ENCODE measurements at places on chromosomes 5 and 9.
A peak's percentile ranks its signal among the peaks of the same experiment; 100 is the strongest.

GRCh38 chr9:127589955-127590370, 22.1 kb upstream of the STXBP1 start:
- H3K4me3 ChIP-seq, result no peak overlapping the region
- no peaks in the 10 kb centered on the region for H3K4me1 ChIP-seq
- DNase-seq, result peak; percentile 86
- no peaks in the 10 kb centered on the region for H3K36me3 ChIP-seq
- no peaks in the 10 kb centered on the region for H3K27me3 ChIP-seq
- no peak overlapping the region for H3K27ac ChIP-seq

DNA sequence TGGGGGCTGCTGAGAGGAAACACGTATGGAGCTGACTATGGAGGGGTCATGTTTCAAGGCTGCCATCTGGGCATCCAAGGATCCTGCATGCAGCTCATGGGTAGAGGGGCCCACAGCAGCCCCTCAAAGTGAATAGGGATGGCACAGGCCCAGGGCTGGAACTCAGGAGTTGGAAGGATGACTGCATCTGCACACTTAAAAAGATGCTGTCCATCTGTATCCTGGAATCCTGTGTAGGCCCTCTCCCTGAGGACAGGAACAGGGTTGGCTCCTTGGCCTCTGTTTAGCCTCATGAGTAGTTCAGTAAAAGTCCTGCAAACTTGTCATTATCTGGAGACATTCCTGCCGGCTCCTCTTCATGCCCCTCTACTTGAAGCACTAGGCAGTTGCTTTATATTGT, 4.0 kb downstream of the BNIP1 start:
- no peaks in the 10 kb centered on the region for H3K27me3 ChIP-seq
- no peak overlapping the region for H3K4me3 ChIP-seq
- DNase-seq, result no peak
- H3K36me3 ChIP-seq, result no peaks in the 10 kb centered on the region

GRCh38 chr5:14818931-14819790, 52.4 kb downstream of the ANKH start:
- H3K36me3 ChIP-seq, result no peaks in the 10 kb centered on the region
- H3K4me1 ChIP-seq, result no peaks in the 10 kb centered on the region
- no peak overlapping the region for H3K27ac ChIP-seq
- no peak overlapping the region for H3K4me3 ChIP-seq

DNA sequence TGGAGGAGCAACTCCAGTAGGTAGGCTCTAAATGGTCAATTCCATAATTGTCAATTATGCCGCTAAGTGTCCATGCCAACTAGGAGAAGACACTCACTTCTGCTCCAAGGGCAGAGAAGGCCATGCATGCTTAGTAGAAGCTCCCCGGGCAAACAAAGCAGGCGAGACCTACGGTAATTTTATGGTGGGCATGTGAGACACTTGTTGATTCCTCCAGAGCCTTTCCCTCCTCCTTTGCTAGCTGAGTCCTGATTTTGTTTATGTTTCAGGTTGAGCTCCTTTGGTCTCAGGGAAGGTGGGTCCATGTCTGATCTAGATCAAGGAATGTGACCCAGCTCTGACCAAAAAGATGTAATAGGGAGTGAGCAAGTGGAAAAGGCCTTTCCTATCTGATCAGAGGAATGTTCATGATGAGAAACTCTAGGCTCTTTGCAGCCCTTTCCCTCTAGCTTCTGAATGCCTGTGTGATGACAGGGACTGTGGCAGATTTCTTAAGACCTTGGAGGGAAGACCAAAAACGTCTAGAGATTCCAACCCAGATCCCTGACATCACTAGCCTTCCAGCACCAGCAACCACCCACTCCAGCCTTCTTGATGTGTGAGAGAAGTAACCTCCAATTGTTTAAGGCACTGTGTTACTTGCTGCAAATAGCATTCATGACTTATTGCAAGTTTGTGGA, 7.7 kb upstream of the CPEB4 start:
- no peak overlapping the region for H3K4me3 ChIP-seq
- no peak for DNase-seq
- no peak overlapping the region for H3K27ac ChIP-seq

GRCh38 chr5:34026089-34026761, 16.8 kb downstream of the C1QTNF3 start:
- no peaks in the 10 kb centered on the region for H3K27me3 ChIP-seq
- H3K4me3 ChIP-seq, result no peak overlapping the region

GRCh38 chr5:78483809-78484521, 123.5 kb downstream of the SCAMP1 start:
- no peaks in the 10 kb centered on the region for H3K27me3 ChIP-seq
- H3K4me3 ChIP-seq, result no peak overlapping the region
- H3K4me1 ChIP-seq, result no peaks in the 10 kb centered on the region
- H3K36me3 ChIP-seq, result no peaks in the 10 kb centered on the region
